Right ventricle myocardium inferior (tissue), 1 donor: ENCODE measurements at places on chromosomes 2 and 18. TPM values are rescaled to one million over a fixed set of nuclear protein-coding genes. Genes with fewer than 3 reads are reported as not detected.

DNA sequence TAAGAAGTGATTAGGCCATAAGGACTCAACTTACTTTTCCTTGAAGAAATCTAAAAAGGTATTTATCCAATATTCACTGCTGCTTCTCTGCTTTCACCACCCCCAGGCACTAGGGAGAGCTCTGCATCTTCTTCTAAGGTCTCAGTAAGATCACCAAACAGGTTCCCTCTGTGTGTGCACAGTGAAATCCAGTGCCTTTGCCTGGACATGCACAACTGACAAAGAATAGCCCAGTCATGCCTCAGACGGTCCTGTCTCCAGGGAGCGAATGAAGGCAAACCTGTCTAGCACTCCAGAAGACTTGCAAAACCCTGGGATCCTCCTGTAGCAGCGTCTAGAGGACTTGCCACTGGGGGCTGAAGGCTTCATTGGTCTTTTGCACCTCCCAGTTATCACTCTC, 344.5 kb upstream of the LRATD1 start:
- DNase-seq: no peak

DNA sequence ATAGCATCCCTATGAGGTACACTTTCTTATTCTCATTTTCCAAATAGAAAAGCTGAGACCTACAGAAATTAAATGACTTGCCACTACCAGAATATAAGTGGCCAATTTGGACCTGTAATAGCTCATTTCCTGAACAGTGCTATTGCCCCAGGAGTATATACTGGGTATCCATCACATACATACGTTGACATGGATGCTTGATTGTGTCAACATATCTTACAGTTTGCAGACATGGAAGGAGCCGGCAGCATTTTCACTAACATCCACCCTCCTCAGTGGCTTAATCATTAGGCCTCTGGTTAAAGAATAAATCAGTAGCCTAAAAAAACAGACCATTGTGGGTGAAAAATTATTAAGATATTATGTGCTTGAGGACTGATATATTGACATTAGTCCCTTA, 829.3 kb downstream of the LRP1B start:
- DNase-seq: no peak

DNA sequence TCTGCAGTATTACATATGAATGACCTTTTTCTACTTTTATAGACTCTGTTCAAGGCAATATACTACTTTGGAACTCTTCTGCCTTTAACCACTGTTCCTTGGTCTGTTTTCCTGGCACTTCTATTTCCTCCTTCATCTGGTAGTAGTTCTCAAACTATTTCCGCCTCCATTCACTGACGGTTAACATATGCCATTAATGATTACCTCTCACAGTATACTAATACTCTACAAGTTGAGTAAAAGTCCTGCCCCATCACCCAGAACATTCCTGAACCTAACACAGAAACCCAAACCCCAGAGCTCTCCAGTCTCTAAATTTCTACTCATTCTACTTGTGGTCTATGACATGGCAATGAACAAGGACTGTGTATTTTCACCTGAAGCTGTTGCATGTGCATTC, 4.5 kb downstream of the GFPT1 start:
- DNase-seq: no peak

DNA sequence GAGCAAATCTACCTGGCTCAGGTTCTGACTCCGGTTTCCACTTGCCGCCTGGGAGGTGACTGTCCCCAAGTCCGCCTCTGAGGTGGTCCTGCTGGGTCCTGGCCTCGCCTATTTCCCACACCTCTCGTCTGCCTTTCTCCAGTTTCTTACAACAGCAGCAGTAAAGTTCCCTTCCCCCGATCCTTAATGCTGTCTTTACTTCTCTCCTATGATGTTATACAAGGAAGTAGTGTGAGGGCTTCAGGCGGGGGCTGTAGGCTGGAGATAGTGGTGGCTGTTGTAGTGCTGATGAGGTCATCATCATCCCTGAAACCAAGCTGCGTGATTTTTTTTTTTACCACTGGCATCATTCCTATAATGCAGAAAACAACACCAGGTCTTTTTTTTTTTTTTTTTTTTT, 18.9 kb downstream of the TGIF1 start:
- no peak for DNase-seq

- no peak for DNase-seq
Measured at GRCh38 chr18:59861963-59862819, 37.6 kb upstream of the PMAIP1 start.

- DNase-seq: no peak
Measured at GRCh38 chr2:32064021-32064601, 755 bp downstream of the SPAST start.

GRCh38 chr2:164593541-164593940, 27.7 kb downstream of the GRB14 start:
- DNase-seq: no peak

DNA sequence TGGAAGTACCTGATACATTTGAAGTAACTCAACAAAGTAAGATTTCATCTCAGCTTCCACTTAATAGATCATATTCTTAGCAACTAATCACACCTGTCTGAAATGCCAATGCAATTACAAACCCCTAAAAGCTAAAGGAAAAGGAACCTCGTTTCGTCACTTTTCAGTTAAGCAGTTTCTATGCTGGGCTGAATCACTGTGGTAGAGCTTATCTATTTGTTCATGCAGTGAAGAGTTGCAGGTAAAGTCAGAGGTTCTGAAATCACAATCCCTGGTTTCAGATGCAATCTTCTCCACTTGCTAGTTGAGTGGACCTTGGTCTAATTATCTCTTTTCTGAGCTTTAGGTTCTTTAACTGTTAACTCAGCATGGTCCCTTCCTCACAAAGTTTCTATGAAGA, 6.3 kb downstream of the HRH4 start:
- DNase-seq: no peak

DNA sequence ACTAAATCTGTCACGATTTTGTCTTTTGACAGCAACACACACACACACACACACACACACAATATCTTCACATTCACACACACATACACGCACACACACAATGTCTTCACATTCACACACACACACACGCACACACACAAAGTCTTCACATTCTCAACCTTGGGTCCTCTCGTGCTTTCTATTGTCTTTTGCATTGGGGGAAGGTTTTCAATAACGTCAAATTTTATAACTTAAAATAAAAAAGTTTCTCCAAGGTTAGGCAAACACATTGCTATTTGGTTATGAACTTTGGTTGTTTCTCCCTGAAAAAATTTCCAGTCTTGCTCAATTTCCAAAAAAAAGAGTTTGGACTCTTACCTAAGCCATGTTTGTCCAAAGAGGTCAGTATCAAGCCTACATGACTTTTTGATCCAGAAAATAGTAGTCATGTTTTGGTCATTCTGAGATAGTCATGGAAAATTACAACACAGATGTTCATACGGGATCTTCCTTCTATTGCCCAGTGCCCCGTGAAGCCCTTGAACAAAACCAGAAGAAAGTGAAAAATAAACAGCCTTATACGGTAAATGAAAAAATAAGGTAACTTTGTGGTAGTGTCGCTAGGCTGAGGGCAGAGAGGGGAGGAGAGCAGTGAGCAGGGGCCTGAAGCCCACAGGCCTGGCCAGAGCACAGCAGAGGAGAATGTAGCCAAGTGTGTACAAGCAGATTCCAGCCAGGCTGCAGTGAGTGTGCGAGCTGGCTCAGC, 542.8 kb upstream of the ID2 start:
- DNase-seq: no peak

DNA sequence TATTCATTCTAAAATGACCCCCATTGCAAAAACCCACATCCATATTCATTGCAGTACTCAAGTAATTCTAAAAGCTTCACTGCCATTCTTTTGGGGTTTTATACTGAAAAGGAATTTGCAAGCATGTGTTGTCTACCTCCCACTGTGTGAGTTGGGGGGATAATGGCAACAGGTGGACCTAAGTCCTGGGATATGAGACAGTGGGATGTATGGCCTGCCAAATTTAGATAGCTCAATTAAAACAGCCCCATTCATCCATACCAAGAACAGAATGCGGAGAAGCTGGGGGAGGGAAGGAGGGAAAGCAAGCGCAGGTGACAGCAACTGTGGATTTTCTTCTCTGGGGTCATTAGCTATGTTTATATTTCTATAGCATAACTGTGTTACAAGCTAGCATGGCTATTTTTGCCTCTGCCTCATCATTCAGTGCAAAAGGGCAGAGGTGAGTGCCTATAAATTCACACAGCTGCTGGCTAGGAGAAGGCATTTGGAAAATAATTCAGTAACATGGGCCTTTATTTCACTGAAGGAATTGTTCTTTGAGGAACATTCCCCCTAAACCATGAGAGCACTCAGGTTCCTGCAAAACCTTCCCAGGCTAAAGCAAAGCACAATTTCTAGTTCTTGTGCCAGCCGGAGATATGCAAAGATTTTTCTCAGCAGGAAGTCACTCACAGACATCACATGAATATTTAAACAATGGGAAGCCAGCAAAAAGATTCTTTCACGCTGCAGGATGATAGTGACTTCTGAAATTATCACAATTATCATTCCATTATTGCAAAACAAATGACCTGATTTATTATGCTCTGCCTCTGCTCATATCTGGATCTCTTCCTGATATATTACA, 393.9 kb upstream of the ACVR2A start:
- no peak for DNase-seq

DNA sequence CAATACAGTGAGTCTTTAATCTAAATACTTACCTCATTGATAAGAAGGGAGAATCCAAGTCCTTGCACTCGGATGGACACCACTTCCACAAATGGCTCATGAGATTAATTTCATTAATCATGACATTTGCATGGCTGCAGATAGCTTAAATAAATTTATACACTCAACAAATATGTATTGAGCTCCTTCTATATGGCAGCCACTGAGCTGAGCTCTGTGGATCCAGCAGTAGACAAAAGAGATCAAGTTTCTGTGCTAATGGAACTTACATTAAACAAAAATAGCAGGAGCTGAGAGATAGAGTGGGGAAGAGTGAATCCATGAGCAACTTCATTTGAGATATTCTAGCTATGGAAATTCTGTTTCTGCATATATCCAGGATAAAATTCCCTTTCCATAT, 44.4 kb downstream of the RAB27B start:
- no peak for DNase-seq

GRCh38 chr2:19111354-19111753, 247.1 kb downstream of the OSR1 start:
- DNase-seq: no peak

- no peak for DNase-seq
Measured at GRCh38 chr2:121237336-121237979, 47.5 kb downstream of the TFCP2L1 start.

DNA sequence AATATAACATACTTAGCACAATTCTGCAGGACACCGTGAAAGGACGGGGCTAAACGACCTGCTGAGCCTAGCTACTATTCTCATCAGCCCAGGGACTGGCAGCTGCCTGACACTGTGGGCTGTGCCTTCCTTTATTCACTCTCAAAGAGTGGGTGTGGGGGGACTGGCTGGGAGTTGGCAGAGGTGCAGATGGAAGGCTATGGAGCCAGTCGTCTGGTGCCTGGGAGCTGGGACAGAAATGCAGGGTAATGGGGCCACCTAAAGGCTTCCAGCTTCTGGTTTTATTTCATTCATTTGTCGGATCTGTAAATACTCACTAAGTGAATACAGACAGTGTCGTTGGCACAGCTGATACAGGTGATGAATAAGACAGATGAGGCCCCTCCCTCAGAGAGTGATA, 56.0 kb upstream of the NFU1 start:
- DNase-seq: no peak

DNA sequence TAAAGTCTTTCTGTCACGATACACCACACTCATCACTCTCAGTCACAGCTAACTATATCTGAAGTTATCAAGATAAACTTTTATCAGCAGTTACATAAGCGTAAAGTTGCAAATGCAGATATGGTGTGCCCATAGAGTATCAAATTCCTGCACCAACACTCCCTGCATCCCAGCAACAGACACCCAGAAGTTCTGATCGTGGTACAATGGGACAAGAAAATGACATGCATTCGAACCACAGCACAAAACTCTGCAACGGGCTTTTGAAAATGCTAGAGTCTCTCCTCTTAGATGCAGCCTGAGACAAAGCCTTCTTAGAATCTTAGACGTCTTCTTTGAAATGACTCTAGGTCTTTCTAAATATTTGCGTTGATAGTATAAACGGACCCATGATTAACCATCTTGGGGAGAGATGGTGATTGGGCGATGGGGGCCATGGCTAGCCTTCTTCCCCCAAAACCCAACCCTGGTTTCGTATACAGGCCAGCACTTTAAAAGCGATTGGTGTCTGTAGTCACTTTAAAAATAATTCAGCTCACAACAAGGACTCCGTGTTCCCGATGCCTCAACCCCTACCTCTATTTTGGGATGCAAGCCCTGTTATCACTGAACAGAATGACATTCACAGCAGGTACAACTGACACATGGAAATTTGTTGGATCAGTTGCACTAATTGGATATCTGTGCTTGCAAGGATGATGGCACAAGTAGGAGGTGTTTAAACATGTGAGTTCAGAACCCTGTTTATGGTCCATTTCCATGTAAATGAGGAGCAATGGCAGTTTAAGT, 286.6 kb downstream of the MYT1L start:
- no peak for DNase-seq

Gene SNTG2
- total RNA-seq: 2.4 TPM

Gene NFU1
- total RNA-seq: 122 TPM

Gene ITGAV
- total RNA-seq: 139 TPM

Gene GPR148
- total RNA-seq: not detected

Gene C2orf80
- not detected for total RNA-seq

Gene INPP5D
- total RNA-seq: 5.2 TPM

Gene GRP
- total RNA-seq: not detected

Gene LAMA1
- total RNA-seq: not detected

Gene TXNDC2
- not detected for total RNA-seq

Gene SRD5A2
- total RNA-seq: not detected

Gene RAB6C
- 0.16 TPM for total RNA-seq

Gene LRRFIP1
- 104 TPM for total RNA-seq

Gene ERMN
- not detected for total RNA-seq

Gene ID2
- 31.3 TPM for total RNA-seq
